Cortex of kidney (tissue), 1 donor: ENCODE measurements at places on chromosomes 3 and 15.

- DNase-seq, result no peak
Measured at GRCh38 chr3:177300039-177300833, 103.0 kb upstream of the TBL1XR1 start.

GRCh38 chr3:187871204-187871591 is 125.9 kb upstream of the BCL6 start:
- DNase-seq, result no peak

DNA sequence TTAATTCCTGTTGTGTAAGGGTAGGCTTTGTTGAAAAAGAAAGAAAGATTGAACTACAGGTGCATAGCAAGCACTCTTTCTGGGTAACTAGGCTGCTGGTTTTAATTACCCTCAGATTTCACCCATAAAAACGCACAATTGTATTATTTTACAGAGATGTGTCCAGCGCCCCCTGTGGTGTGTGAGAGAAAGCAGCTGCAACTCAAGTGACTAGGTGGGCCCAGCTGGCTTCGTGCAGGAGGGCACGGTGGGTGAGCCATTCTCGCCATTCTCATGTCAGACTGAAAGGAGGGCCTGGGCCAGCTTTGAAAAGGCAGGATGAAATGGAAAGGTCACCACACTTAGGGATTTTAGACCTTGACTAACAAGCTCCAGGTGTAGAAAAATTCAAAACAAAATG is 122.6 kb downstream of the LRIG1 start:
- no peak for DNase-seq

DNA sequence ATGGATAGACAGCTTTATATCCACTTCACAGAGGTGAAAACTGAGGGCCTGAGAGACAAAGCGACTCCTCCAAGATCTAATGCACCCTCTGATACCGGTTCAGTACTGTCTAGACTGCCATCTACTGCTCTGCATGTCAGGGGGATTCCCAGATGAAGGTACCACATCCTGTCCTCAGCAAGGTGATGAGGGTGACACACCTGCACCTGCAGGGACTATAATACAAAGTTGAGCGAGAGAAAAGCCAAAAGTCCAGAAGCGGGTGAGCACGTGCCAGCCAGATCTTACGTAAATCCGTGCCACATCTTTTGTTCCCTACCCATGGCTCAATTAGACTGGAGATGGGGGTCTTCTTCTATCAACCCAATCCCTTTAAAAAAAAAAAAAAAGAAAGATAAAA is 32.4 kb upstream of the HES1 start:
- no peak for DNase-seq

GRCh38 chr3:139473155-139473771 is 3.1 kb downstream of the RBP2 start:
- no peak for DNase-seq

DNA sequence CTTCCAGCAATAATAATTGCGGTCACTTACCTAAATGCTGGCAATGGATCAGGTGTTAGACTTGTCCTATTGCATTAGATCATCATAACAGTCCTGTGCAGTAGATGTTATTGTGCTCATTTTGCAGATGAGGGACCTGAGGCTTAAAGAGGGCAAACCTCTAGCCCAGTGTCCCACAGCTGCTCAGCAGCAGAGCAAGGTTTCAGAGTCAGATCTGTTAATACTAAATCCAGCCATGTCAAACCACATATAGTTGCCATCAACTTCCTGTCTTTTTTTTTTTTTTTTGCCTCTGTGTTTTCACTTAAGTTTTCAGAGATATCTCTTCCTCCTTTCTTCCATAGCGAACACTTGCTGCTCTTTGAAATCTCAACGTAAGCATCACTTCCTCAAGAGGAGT is 12.1 kb downstream of the FEZF2 start:
- DNase-seq, result no peak

DNA sequence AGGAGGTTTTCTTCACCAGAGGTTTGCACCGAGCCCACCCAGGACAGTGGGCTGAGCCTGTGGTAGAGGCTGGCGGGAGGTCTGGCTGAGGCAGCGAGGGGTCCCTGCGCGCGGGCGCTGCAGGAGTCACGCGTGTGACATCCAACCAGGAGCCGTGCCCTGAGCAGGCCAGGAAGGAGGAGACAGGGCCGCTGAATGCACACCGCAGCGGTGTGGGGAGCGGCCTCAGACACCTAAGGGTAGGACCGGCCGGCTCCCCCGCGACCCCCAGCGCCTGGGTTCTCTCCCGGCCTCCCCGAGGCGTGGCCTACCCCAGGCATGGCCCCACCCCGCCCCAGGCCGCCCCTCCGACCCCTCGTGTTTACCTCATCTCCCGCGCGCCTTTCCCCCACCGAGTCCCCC is 412 bp downstream of the SLC41A3 start:
- DNase-seq, result no peak

GRCh38 chr3:131174752-131175151 is 148.1 kb downstream of the NEK11 start:
- no peak for DNase-seq

GRCh38 chr3:115836944-115837343 is 213.6 kb downstream of the GAP43 start:
- DNase-seq, result no peak

GRCh38 chr15:60363903-60364611 is 33.7 kb downstream of the ANXA2 start:
- DNase-seq, result no peak

DNA sequence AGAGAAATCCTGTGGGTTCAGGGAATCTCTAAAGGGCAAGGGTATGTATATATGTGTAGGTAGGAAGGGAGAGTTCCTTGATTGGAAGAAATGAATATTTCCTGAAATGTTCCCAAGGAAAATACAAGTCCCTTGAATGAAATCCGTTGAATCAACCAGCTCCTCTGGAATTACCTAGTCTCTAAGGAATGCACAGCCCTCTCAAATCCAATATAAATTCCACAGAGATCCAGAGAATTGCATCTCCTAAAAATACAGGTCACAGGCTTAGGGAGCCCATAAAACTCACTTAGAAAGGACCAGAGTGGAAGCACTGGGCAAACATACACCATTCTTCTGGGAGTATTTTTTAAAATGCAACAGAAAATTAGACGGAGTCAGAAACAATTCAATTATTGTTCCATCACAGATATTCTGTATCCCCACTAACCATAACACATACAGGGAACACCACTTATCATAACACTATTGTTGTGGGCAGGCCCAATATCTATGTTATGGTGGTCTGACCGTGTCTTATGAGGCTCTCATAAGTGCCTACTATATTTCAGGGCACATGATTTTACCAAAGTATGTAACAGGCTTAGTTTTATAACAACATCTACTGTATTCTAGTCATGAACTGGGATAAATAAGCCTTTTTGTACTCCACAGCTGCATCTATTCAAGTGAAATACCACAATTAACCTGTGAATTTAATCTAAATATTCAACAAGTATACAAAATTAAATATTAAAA is 43.7 kb downstream of the IGSF11 start:
- no peak for DNase-seq

DNA sequence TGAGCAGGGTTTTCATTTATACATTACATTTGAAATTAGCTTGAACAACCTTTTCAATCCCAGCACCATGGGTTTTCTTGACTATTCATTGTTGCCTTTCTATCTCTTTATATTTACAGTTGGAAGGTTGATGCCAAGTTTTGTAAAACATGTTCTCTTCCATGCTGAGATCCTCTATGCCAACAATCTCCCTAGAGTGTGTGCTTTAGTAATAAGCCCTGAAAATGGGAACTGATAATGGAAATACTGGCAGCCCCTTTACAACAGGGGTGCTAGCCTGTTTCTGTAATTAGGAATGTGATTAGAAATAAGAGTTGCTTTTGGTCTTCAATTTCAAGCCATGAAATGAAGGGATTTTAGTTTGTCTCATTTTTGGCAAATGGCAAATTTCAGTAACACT is 239.9 kb upstream of the NAALADL2 start:
- no peak for DNase-seq

GRCh38 chr3:188157407-188157806 is 3.5 kb downstream of the LPP start:
- DNase-seq, result no peak

DNA sequence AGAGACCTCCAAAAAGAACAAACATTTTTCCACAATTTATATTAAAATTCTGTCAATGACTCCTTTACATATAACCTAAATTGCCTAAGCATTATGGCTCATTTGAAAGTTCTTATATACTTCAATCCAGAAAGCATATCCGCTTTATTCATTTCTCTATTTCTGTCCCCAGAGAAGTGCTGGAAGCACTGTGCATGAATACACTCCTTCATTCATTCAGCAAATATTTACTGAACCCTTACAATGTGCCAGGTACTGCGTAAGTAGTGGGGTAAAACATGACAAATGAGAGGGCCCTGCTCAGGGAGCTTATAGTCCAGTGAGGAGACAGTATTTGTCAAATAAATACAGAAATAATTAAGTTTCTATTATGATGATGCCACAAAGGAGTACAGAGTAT is 3.3 kb downstream of the PDCD10 start:
- no peak for DNase-seq

- DNase-seq, result no peak
Measured at GRCh38 chr15:41554915-41555314, 4.1 kb upstream of the TYRO3 start.

- DNase-seq, result no peak
Measured at GRCh38 chr3:88346643-88347042, 196.9 kb downstream of the C3orf38 start.

DNA sequence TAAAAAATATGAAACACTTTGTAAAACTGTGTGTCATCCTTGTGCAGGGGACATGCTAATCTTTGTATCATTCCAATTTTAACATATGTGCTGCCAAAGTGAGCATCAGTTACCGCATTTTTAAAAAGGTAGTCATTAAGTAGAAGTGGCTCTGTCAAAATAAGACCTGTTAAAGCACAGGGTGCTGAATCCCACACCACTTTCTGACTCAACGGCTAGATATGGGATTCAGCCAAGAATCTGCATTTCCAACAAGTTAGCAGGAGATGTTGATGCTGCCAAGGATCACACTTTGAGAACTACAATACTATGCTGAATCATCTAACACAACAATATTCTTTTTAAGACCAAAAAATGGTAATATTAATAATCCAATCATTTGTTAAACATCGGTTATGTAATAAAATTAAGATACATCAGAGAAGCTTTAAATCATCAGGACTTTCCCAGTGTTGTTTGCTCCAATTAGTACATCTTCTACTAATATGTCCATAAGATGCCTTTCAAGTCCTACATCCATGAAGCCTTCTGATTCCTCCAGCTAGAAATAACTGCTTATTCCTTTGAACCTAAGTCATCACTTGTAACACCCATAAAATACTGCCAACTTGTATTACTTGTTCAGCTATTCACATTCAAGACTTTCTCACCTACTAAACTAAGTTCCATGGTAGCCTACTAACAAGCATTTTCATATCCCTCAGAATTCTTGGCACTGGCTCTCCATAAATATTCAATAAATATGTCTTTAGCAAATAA is 71.1 kb downstream of the TBL1XR1 start:
- no peak for DNase-seq

GRCh38 chr3:172370419-172370818 is 77.8 kb downstream of the GHSR start:
- DNase-seq, result no peak

DNA sequence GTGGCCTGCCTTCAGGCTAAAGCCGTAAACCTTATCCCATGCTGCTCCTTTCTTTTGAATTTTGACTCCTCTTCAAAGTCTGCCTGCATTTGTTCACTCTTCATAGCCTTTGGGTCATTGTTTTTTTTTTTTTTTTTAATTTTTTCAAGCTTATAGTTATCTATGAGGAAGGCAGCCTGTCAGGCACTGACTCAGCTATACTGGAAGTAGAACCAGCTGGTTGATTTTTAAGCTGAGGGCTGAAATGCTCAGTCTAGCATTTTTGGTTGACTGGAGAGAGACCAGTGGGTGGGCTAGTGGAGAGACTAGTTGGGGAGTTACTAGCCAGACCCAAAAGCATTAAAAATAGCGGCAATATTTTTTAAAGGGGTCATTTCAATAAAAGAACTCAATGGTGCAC is 44.1 kb downstream of the C3orf20 start:
- DNase-seq, result no peak

DNA sequence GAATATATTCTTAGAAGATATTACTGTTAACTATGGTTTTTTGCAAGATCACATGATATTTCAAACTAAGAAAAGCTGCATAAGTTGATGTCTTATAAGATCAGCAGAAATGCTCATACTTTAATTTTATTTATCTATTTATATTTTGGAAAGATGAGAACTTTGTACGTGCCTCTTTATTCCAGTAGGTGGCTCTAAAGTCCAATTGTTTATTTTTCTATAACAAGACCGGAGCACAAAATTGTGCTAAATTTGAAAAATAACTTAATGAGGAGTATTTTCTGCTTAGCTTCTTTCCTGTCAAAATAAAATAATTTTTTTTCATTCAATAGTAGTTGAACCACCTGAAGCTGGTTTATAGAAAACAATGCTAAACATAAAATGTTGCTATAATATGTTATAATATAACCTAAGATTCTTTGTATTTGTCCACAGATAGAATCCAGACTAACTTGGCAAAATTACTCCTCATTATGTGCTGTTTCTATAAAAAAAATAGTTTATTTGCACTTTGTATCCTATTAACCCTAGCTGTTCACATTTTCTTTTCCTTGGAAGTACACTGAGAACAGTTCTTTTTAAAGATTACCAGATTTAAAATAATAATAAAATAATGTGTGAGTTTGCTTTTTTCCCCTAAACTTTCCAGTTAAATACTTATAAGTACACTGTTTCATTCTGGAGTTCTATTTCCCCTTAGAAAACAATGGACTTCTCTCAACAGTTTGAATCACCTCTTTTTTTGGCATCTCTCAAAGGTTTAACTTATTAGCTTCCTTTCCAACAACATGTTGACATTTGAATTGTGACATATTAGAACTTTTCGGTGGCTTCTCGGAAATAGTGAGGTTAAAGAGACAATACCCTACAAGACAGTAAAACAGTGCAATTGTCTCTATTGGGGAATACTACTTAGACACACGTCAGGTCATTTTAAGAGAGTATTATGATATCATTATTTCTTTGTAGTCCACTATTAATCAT is 530.0 kb downstream of the MECOM start:
- no peak for DNase-seq

DNA sequence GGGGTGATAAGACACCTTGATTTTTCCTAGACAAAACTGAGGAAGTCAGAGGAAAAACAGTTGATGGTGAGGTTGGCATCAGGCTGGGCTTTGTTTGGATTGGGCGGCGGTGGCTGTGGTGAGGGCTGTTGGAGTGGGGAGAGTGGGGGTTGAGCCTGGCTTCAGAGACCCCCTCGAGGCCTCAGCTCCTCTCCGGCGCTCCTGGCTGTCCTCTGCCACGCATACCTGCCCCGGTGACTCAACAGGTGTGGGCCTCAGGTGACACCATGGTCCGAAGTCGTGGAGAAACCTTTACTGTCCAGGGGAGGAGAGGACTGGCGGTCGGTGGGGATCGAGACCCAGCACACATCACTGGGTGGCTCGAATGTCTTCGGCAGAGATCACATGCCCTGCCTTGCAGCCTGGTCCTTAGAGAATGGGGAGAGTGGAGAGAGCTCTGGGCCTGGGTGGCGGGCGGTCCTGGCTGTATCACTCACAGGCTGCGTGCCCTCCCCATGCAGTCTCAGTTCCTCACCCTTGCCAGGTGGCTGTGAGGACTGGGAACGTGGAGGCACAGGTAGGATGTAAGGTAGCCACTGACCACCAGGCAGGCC is 2.6 kb downstream of the APBA2 start:
- no peak for DNase-seq
